Ecto neural progenitor cell (in vitro differentiated cells): ENCODE measurements at places on chromosomes 3 and 15.
A peak's percentile ranks its signal among the peaks of the same experiment; 100 is the strongest.

GRCh38 chr3:157265931-157266330 lies 106.0 kb upstream of the CCNL1 start:
- no peak for DNase-seq

DNA sequence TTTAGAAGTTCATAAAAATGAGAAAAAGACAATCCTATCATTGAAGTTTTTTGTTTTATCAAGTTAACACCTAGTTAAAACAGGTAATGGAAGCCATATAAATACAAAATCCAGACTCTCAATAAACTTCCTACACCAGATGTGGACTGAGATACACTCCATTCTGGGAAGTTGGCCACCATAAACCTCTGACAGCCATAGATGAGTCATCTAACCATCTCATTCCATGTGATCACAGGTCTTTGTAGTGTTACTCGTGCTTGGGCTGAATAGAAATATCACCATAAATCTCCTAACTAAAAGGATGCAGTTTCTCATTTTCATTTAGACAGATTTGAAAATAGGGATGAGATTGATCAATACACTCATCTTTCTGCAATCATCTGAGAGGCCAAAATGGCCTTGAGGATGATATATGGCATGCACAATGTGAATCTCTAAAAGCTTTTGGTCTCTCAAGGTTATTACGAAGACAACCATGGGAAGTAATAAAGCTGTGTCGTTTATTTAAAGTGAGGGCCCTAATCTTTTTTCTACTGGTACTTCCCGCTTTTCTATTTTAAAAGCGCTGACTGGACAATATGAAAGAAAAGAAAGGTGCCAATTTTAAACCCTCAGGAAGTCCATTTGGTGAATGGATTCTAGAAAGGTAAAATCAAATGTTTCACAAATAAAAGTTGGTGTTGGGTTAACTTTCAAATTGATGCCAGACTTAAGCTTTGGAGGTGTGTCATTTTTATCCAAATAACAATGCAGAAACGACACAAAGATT lies 155.5 kb downstream of the POLR2M start:
- DNase-seq: no peak

GRCh38 chr3:128851601-128852000 lies 27.8 kb upstream of the ACAD9 start:
- DNase-seq: no peak

DNA sequence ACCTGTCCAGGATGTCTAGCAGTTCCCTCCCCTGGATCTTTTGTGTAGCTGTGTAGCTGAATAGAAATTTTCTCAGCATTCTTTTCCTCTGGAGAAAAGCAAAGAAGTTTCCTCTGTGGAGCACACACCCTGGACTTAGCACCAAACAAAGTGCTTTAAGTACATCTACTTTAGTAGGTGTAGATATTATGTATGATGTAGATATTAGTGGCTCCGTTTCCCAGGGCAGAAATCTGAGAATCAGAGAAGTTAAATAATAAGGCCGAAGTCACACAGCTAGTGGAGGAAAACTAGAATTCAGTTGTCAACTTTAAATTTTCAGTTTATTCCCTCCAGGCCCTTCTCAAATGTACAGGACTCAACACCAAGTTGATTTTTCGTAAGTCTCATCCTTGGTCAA lies 401.7 kb upstream of the NR2F2 start:
- DNase-seq: no peak

DNA sequence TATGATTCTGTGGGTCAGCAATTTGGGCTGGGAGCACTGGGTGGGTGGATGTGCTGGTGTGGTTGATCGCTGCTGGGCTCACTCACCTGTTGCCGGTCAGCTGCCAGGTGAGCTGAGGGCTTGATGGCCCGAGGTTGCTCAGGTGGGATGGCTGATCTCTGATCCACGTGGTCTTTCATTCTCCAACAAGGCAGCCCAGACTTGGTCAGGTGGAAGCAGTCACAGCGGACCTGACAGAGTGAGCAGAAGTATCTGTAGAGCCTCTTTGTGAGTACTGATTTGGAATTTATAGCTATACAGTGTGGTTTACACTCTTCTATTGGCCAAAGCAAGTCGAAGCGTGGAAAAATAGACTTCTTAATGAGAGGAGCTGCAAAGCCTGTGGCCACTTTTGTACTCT lies 97.2 kb upstream of the ADAMTSL3 start:
- no peak for DNase-seq

DNA sequence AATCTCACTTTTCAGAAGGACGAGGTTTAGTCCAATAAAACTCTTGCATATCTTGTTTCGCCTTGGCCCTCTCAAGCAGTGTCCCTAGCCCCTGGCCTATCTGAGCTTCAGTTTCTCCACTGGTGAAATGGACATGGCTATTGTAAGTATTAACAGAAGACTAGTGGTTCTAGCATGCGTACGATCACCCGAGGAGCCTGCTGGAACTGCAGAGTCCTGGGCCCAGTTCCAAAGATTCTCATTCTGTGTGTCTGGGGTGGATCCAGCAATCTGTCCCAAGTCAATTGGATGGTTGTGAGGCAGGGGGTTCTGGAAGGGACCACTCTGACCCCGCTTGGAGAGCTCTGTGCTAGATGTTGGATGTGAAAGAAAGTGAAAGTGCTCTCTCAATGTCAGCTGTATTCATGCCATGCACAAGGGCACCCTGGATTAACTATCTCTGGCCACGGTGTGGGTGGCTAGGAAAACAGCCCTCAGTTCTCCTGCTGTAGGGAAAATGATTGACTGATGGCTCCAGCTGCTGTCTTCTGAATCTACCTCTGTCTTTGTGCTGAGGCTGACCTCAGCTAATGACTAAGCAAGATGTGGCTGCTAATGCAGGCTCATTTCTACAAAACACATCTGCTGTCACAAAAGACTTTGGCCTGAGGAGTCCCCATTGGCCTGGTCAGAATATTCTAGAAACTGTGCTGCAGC lies 1.9 kb upstream of the PLA1A start:
- no peak for DNase-seq

- no peak for DNase-seq
Observed at GRCh38 chr15:94855409-94856266, 624.3 kb downstream of the MCTP2 start.

DNA sequence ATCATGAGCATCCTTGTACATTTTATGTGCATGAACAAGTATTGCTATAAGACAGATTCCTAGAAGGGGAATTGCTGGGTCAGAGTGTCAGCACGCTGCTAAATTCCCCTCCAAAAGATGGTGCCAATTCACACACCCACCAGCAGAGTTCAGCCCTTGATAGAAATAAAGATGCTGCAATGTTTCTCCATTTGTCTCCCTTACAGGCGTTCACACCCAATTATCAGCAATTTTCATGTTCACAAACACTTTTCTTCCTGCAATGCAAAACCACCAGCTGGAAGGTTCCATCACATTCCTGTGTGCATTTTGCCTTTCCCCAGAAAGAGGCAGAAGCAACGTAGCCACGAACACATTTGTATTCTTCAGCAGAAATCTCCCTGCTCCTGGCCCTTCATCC lies 3.3 kb upstream of the TAMM41 start:
- DNase-seq: no peak

- peak; percentile 78 for DNase-seq
Observed at GRCh38 chr3:147421184-147421912, 12.2 kb downstream of the ZIC1 start.

- DNase-seq: no peak
Observed at GRCh38 chr3:62832553-62832952, 42.7 kb downstream of the CADPS start.

GRCh38 chr3:184129012-184129411 lies 6.1 kb upstream of the EIF2B5 start:
- DNase-seq: peak; percentile 57

DNA sequence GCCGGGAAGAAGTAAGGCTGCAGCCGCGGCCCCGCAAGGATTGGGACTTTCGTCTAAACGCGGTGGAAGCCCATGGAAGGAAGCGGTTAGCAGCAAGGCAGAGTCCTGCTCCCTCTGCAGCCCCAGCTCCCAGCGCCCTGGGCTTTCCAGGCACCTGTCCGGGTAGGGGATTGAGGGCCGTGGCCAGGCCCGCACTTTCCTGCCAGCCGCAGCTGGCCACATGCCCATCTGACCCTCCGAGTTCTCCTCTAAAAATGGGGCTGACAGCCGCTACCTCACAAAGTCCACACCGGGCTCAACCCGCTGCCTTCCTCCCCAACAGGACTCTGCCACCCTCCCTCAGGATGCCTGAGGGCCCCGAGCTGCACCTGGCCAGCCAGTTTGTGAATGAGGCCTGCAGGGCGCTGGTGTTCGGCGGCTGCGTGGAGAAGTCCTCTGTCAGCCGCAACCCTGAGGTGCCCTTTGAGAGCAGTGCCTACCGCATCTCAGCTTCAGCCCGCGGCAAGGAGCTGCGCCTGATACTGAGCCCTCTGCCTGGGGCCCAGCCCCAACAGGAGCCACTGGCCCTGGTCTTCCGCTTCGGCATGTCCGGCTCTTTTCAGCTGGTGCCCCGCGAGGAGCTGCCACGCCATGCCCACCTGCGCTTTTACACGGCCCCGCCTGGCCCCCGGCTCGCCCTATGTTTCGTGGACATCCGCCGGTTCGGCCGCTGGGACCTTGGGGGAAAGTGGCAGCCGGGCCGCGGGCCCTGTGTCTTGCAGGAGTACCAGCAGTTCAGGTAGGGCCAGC lies 1.9 kb downstream of the NEIL1 start:
- DNase-seq: peak; percentile 60

DNA sequence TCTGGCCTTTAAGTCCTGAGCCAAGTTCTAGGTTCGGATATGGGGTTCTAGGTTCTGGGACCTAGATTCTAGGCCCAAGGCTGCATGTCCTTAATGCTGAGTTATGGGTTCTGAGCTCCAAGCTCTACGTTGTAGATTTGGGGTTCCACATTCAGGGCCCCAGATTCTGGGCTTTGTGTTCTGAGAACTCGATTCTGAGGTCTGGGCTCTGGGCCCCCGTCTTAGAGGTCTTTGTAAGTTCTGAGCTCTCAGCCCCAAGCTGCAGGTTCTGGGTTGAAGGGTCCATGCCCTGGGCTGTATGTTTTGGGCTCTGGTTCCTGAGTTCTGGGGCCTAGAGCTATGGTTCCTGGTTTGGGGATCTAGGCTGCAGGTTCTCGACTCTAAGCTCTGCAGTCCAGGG lies 10.0 kb upstream of the DNAJB8 start:
- DNase-seq: no peak

DNA sequence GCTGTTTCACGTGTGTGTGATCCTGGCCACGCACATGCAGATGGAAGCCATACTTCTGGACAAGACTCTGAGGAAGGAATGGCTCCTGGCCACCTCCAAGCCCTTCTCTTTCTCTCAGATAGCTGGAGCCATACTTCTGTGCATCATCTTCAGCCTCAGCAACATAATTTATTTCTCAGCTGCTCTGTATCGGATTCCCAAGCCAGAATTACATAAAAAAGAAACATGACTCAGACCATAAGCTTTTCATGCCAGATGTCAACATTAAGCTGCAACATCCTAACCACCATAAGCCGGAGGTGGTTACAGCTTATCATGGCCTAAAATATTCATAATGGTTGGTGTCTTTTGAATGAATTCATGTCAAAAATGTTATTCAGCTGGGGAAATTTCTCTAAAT lies 10.6 kb upstream of the KIF23 start:
- no peak for DNase-seq

DNA sequence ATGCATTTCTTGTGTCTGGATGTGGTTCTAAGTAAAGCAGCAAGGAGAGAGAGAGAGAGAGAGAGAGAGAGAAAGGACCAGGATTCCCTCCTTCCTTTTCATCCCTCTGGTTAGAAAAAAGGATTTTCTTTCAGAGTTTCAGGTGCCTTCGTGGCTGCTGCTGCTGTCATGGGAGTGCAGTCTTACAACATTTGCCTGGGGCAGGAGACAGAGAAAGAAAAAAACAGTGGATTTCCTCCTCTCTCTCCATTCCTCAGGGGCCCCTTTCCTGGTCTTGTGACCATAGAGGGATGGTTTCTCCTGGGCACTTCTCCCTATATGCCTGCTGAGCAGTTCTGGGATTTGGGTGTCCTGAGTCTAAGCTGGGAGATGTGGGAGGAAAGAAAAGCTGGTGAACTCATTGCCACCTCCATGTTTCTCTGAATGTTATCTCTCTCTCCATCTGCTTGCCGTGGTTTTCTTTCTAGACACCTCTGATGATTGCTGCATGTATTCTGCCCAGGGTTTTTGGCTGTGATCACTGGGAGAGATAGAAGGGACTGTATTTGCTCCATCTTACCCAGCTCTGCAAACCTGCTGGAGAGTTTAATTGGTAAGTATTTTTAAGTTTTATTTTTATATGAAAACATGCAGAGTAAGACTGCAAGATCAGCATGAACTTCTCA lies 142.4 kb upstream of the RGMA start:
- no peak for DNase-seq

DNA sequence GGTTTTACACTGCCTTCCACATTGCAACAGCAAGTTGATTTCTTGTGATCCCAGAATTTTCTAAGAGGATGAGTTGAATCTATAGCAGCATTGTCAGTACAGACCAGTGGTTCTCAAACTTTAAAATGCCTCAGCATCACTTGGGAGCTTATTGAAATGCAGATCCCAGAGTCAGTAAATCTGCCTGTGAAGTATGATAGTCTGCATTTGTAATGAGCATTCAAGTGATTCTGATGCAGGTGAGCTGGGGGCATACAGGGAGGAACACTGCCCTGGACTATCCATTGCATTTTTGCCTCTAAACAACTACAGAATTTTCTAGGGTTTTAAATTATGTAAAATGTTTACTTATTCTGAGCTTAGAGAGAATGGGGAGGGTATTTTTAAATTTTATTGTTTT lies 27.5 kb upstream of the PAQR5 start:
- no peak for DNase-seq

- no peak for DNase-seq
Observed at GRCh38 chr3:108103040-108103751, 12.4 kb upstream of the CD47 start.

- no peak for DNase-seq
Observed at GRCh38 chr3:45690336-45691035, 1.3 kb downstream of the SACM1L start.

DNA sequence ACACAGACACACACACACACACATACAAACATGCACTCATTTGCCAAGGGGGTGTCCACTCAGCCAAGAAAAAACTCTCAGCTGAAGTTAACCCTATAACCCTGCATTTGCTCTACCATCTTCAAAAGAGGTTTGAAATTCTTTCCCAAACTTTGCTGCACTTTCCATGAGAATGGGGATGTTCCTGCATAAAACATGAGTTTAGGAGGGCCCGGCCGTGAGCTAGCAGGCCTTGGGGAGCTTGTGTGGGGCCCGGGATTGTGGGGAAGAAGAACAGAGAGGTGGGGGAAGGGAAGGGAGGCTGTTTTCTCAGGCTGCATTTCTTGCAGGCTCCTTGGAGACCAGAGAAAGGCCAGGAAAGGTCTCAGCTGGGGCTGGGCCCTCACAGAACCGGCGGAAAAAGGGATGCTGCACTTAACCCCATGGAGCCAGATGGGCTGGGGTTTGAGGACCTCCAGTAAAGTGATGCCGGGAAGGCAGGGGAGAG lies 40.8 kb downstream of the SEMA5B start:
- DNase-seq: peak; percentile 78
